ENCODE measurements at places on chromosomes 6 and 20.

- no peak for DNase-seq
Measured at GRCh38 chr20:57653910-57654309, 33.7 kb upstream of the ZBP1 start.

GRCh38 chr6:31004794-31005193, 5.5 kb upstream of the MUC22 start:
- DNase-seq = no peak

DNA sequence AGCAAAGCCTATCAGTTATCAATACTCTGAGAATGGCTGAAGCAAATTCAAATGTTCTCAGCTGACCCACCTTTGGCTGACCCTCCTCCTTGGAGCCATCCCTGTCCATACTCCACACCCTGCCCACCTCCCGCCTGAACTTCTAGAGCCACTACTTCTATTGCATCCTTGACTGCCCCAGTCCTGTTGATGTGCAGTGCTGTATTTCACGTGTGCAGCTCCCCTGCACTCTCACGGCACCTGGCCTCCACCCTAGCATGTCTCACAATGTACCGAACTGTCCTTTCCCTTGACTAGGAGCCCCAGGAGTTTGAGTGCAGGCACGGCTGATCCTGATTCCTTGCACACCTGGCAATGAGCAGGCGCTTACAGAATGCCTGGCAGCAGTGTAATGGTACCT, 7.0 kb downstream of the CPXM1 start:
- no peak for DNase-seq

GRCh38 chr20:15902493-15902892, 670.8 kb downstream of the KIF16B start:
- no peak for DNase-seq

DNA sequence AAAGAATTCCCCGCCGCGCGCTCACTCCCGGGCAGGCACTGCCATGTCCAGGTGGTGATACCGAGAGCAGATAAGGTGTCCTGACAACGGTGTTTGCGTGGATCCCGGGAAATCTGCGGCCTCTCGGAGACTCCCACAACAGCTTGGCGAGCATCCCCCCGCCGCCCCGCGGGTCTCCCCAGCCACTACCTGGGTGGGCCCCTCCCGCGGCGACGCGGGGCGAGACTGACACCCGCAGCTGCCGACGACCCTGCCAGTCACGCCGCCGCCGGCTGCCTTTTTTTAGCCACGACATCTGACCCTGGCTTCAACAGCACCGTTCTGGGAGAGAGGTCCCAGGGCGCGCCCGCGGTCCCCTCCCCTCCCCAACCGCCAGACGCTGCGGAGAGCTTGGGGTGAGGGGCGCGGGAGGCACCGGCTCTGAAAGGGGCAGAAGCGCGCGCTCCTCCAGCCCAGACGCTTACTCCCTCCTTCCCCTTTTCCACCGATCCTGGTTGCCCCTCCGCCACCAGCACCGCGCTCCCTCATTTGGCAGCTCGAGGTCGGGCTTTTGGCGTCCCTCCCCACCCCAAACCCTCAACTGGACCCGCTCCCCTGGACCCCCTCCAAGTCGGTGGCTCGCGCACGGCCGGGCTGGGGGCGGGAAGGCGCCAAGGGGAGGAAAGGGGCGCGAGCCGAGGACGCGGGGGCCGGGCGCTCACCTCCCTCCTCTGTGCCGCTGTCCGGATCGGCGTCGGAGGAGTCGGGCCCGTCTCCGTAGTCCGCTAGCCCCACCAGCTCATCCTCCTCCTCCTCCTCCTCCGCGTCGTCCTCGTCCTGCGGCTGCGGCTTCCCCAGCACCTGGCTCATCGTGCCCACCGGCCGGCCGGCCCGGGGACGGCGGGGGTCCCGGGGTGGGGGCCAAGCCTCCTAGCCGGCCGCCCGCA, 665 bp downstream of the RRAGD start:
- DNase-seq = peak; percentile 35

GRCh38 chr6:34852406-34853085, 35.3 kb downstream of the TAF11 start:
- no peak for DNase-seq

- DNase-seq = no peak
Measured at GRCh38 chr6:4593951-4594350, 182.3 kb upstream of the CDYL start.

DNA sequence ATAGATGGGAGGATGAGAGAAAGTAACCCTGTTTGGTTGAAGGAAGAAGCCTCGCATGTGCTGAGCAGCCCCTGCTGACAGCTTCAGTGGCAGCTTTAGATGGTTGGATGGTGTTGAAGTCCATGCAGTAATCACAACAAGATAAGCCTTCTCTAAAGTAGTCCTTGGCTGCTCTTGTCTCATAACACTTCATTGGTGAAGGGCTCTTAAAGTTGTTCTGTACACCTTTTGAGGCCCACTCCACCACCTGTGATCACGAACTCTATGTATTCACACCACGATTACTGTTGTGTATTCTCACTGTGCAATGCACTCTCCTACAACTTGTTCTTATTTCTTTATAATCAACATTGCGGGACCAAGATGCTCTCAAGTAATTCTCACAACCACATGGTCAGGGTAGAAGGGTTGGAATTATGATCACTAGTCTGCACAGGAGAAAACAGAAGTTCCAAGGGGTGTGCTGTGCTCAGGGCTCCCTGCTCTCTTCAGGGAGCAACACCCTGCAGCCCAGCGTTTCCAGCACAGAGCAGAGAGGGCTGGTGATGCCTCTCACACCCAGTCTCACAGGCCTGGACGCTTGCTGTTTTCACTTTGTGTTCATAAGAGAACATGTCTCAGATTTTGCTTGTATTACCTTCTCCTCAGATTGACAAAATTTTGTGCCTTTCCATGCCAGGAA, 294.4 kb downstream of the SMOC2 start:
- no peak for DNase-seq

GRCh38 chr6:155646443-155646842, 190.8 kb upstream of the NOX3 start:
- DNase-seq = no peak

DNA sequence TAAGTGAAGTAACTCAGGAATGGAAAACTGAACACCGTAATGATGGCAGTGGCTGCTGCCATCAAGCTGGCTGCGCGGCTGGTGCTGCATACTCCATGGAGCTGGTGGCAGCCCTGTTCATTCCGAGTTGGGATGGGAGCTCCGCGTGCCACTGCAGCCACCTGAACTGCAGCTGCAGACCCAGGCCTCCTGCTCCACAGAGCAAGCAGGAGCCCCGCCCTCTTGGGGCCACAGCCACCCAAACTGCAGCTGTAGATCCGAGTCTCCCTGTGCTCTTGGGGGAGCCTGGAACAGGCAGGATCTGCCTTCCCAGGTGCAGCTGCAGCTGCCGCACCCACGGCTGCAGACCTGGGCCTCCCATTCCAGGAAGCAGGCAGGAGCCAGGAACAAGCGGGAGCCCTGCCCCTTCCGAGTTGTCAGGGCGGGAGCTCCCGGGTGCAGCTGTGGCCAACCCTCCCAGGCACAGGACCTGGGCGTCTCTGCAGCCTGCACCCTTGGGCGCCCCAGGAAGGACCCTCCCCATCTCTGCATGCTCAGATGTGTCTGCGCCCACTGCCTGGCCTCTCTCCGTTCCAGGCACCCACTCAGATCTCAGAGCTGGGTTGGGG, 120.2 kb downstream of the GMPR start:
- no peak for DNase-seq

GRCh38 chr6:167398214-167399050, 73.5 kb downstream of the TTLL2 start:
- DNase-seq = no peak

DNA sequence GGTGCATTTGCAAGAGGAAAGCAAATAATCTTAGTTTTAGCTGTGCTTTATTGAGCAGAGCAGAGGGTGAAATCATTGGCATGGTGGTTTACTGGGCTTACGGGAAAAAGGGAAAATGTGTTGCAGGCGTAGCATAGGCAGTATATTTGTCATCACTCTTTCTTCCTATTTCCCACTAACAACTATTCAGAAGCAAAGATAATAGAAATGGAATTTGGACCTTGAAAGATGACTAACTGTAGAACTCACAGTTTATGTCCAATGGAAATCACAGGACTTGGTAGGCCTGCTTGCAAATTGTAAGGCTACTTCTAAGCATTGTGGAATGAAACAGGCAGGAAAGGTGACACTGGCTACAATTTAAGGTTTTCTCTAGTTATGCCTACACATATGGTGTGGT, 611.9 kb upstream of the MAN1A1 start:
- DNase-seq = no peak

- DNase-seq = no peak
Measured at GRCh38 chr6:35082046-35082732, 59.0 kb downstream of the TCP11 start.

DNA sequence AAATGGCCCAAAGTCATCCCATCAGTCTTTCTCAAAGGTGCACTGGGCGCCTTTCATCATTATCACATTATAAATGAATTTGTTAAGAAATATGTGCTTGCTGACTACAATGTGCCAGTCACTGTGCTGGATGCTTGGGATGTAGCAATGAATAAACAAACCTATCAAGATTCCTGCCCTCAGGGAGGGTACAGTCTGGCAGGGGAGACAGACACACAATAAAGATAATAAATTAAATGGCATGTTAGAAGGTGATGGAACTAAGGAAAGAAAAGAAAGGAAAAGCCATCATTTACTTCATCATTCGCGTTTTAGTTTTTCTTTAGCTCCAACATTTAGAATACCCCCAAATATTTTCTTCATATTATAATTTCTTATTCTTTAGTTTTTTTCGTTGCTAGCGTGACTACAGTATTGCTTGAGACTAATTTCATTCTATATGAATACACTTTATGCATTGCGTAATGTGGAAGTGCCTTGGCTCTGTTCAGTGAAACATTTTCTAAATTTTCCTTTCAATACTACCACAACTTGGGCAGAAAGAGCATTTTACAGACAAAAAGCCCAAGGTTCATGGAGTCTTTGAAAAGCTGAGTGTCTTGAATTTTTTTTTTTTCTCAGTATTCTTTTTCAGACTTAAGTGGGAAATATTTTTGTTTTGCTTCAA, 48.7 kb upstream of the CITED2 start:
- no peak for DNase-seq

DNA sequence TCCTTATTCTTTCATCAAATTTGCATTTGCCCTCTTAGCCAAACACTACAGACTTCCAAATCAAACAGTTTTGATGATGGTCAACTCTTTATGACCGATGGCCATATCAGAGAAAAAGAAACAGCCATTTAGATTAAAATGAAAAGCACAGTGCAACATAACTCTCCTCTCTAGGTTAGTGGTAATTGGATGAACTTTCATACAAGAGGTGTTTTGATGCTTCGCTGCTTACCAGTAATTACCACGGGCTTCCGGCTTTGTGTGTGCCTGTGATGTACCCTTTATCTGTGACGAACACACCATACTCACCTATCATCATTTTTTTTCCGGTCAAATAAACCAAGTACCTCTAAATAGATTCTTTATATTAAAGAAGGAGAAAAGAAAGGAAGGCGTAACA, 181.8 kb downstream of the FOXA2 start:
- no peak for DNase-seq

GRCh38 chr6:45496085-45496433, 118.3 kb upstream of the SUPT3H start:
- no peak for DNase-seq

GRCh38 chr6:92667843-92668242, 751.5 kb downstream of the EPHA7 start:
- DNase-seq = no peak

- no peak for DNase-seq
Measured at GRCh38 chr20:41380551-41381193, 14.1 kb upstream of the EMILIN3 start.

DNA sequence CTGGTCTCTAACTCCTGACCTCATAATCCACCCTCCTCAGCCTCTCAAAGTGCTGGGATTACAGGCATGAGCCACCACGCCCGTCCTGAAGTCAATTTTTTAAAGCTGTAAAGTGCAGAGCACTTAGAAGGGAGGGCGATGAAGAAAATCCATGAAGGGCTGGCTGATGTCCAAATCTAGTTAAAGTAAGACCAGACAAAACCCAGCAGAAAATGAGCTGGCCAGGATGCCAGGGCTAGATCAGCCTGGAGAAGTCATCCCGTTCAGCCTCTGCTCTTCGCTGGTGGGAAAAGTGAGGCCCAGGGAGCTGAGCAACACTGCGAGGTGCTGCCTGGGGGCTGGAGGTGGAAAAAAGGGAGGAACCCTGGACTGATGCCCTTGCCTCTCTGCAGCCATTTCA, 3.1 kb downstream of the BPIFB4 start:
- no peak for DNase-seq

- no peak for DNase-seq
Measured at GRCh38 chr20:60206259-60206658, 248.0 kb downstream of the CDH26 start.

GRCh38 chr6:69732045-69732444, 64.8 kb downstream of the LMBRD1 start:
- no peak for DNase-seq

- DNase-seq = no peak
Measured at GRCh38 chr6:53103993-53104675, 38.9 kb downstream of the FBXO9 start.

- no peak for DNase-seq
Measured at GRCh38 chr20:38728191-38728781, 4.0 kb downstream of the SLC32A1 start.

GRCh38 chr6:144920391-144920961, 635.3 kb downstream of the UTRN start:
- DNase-seq = no peak

- DNase-seq = peak; percentile 21
Measured at GRCh38 chr20:16803965-16804792, 56.0 kb downstream of the OTOR start.

DNA sequence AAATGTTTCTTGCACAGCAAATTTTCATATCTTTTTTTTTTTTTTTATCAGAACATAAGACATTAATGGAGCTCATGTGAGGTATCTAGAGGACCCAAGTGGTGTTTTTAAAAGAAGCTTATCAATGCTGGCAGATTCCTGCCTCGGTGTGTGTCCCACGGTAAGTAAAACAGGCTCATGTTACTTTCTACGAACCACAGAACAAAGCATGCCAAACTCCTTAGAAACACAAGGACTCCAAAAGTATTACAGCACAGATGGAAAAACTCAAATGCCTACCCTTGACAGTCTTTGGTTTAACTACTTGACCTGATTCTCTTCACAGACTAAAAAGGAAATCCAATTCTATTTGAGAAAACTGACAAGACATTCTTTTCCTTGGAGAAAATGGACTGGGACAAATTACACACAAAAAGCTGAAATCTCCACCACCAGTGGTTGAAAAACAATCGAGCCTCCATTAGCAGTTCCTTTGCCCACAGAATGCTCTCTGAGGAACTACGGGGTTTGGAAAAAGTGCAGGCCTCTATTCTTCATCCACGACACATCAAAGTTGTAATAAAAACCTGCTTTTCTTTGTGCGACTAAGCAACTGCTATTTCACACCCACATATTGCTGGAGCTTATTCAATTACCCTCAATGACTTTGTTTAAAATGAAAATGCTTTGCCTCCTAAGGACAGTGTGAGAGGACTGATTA, 5.4 kb downstream of the METTL24 start:
- no peak for DNase-seq

DNA sequence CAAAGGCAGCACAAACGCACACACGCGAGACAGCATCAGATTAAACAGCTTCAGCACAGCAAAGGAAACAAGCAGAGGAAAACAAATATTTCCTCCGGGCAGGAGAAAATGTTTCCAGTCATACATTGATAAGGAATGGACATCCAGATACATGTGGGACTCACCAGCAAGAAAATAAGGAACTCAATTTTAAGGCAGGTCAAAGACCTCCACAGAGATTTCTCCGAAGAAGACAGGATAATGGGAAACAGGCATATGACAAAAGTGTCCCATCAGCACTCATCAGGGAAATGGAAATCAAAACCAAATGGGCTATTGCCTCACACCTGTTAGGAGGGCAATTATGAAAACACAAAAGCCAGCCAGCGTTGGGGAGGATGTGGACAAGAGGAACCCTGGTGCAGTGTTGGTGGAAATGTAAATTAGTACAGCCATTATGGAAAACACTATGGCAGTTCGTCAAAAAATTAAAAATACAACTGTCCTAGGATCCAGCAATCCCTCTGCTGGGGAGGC, 9.7 kb upstream of the SLCO4A1 start:
- no peak for DNase-seq
